ENCODE measurements at places on chromosomes 3 and 15.

GRCh38 chr3:20245781-20246180 lies 59.8 kb upstream of the SGO1 start:
- no peak for DNase-seq

DNA sequence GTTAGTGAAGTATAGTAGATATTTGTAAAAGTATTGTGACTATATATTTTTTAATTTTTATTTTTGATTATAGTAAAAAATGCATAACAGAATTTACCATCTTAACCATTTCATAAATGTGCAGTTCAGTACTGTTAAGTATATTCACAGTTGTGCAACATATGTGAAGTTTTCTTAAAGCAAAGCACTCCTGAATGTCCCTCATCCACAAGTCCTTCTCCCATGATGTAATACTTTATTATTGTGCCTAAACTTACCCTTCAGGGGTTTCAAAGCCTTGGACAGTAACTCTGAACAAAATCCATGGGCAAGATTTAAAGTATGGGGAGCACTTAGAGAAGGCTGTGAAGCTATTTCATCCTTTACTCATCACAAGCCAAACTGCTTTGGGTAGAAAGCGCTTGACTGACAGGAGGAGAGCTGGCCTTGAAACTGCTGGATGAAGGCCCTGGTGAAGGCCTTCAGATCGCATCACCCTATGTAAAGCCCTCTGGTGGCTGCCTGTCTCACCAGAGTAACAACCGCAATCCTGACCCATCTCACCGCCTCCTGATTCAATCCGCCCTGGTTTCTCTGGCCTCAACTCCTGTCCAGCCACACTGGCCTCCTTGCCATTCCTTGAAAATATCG lies 28.0 kb downstream of the LSM3 start:
- DNase-seq, result no peak

DNA sequence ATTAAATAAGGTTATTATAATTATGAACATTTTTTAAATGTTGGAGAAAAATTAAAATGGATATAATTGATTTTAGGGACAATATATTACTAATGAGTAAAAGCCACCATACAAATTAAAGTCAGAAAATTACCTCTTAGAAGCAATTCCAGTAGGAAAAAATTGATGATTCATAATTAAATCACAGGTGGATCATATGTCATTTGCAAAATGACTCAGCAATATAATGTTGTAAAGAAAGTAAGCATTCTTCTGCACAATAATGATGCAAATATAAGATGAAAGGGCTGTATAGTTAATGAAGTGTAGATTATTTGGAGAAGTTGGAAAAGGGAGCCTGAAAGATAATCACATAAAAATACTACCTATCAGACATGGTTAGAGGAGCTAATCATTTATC lies 25.8 kb downstream of the ZPLD1 start:
- DNase-seq, result no peak

- no peak for DNase-seq
Measured at GRCh38 chr15:44593042-44593736, 56.2 kb downstream of the EIF3J start.

GRCh38 chr15:68343579-68344225 lies 66.2 kb downstream of the FEM1B start:
- DNase-seq, result no peak

GRCh38 chr3:36097209-36097608 lies 283.1 kb upstream of the STAC start:
- no peak for DNase-seq

GRCh38 chr3:190319660-190320059 lies 2.6 kb downstream of the CLDN1 start:
- DNase-seq, result peak; percentile 62

DNA sequence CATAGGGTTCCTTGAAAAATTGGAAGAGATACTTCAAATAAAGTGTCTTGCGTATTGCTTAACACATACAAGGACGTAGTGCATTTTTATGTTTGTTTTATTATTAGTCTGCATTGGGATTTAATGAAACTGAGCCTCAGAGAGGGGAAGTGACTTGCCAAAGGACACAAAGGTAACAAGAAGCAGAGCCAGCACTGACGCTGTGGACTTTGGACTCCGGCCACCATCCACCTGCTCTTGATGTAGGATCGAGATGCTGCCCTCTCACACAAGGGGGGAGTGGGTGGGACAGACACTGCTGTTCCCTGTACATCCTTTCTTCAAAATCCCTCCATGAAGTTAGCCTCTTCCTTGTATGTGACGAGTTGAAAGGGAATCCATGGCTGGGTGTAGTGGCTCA lies 435.4 kb upstream of the RGMA start:
- no peak for DNase-seq

- no peak for DNase-seq
Measured at GRCh38 chr3:111863942-111864694, 5.1 kb downstream of the PHLDB2 start.

- DNase-seq, result no peak
Measured at GRCh38 chr15:36903922-36904556, 196.3 kb downstream of the MEIS2 start.

DNA sequence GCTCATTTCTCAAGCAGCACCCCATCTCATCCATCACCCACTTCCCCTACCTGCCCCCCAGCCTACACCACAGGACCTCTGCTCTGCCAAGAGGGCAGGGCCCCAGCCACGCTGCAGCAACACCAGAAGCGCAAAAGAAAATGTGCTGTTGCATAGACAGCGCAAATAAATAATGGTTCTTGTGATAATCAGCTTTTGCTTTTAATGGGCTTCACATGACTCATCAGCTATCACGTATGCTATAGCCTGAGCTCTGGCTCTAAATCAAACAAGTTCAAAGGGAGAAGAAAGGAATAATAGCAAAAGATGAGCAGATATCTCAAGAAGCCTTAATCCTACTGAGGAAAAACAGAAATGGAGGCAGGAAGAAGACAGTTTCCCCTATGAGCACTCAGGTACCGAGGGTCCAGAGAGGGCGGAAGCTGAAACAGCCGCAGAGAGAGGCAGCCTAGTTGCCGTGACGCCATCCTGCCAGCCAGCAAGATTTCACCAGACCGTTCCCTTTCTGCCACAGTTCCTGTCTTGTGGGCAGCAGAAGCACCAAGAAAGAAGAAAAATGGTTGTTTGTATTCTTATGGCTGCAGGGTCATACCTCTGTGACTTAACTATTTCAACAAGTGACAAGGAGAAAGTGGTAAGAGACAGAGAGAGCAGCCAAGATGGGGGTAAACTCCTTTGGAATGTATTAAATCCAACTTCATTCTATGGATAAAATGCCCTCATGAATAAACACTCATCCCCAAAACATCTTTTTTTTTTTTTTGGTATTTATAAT lies 22.0 kb downstream of the RAB27A start:
- peak; percentile 66 for DNase-seq

DNA sequence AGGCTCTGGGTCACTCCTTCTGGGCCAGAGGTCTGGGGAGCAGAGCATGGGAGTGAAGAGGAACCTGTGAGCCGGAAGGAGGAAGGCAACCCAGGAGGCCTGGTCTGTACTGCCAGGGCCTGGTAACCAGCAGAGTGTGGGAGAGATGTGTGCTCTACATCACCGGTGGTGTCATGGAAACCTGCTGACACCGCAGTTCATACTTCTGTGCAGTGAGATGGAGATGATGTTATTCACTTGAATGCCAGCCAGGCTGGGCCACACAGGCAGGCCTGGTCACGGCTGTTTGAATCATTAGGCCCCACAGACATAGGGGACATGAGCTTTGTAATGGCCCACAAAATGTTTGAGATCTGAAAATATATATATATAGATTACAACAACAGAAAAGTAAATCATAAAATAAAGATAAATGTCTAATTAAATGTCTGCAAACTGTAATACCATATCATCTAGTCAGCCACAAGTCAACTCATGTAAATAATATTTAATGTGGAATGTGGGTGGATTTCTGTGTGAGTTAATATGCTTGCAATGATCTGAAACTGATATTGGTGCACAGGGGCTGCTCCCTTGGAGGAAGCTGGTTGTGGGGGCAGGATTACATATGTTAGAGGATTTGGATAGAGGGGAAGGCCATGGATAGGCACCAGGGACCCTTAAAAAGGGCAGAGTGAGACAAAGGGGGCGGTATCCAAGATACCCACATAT lies 108.5 kb upstream of the PFN2 start:
- no peak for DNase-seq

- no peak for DNase-seq
Measured at GRCh38 chr3:69012100-69012799, 1.2 kb downstream of the EOGT start.

GRCh38 chr3:50008931-50009330 lies 69.0 kb downstream of the RBM6 start:
- DNase-seq, result no peak

DNA sequence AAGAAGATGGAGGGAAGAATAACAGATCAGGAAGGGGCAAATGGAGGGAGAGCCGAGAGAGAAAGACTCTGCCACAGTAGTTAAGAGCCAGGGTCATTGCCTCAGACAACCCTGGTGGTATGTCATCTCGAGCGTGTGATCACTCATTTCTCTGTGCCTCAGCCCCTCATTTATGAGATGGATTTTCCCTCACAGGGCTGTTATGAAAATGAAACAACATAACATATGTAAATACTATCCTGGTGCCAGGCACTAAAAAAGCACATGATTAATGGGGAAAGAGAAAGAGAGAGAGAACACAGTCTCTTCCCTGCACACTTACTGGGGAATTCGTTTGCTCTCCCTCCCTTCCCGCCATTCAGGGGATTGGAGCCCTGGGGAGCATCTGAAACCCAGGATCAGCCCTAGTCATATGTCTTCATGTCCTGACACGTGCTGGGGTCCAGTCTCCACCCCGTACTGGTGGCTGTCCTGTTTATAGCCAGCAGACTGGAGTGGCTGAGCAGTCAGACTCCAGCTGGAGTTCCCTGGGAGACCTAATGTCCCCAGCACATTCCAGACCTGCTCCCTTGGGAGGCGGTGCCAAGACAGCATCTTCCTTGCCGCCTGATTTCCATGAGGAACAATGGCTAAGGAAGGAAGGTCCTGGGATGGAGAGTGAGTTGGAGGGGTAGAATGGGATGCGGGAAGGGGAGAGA lies 14.7 kb upstream of the AMOTL2 start:
- no peak for DNase-seq

- DNase-seq, result no peak
Measured at GRCh38 chr15:76512971-76513370, 176.4 kb downstream of the ISL2 start.

DNA sequence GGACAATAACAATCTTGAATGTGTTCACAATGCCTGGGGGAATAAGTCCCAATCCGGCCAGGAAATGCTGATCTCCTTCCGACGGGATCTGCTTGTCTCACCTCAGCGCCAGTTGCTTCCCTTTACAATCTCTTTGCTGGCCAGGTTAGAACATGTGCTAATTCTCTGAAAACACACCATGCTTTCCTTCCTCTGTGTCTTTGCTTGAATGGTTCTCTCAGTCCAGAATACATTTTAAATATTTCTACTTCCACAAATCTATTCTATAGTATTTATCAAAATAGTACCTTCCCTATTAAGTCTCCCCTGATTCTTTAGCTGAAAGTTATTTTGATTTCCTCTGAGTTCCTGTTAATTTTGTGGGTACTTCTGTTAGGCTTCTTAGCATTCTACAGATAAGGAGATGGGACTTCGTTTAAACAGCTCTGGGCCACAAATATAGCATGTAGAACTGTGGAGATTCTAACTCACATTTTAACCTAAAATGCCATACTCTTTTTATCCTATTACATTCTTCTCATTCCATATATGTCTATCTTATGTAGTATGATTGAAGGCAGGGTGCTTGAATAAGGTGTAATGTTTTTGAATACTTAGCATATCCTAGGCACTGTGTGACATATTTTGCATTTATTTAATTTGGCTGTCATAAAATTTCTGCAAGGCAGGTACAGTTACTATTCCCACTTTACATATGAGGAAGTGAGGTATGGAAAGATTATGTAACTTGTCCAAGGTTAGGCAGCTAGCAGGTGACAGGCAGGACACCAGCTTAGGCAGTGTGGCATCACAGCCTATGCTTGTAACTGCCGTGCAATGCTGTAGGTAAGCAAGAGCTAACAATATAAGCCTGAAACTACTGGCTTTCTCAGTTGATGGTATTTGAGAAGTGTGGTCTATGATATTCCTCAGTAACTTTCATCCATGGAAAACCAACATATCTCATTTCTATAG lies 299.8 kb downstream of the LPP start:
- DNase-seq, result no peak

GRCh38 chr3:124178531-124178930 lies 186.6 kb upstream of the ROPN1 start:
- no peak for DNase-seq

DNA sequence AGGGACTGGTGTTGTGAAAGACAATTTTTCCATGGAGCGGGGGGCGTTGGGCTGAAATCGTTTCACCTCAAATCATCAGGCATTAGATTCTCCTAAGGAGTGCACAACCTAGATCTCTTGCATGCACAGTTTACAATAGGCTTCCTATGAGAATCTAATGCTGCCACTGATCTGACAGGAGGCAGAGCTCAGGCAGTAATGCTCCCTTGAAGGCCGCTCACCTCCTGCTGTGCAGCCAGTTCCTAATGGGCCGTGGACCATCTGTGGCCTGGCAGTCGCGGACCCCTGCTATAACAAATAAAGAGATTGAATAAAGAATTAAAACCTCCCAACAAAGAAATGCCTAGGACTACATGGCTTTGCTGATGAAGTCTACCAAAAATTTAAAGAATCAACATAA lies 25.3 kb upstream of the ANKRD28 start:
- no peak for DNase-seq

DNA sequence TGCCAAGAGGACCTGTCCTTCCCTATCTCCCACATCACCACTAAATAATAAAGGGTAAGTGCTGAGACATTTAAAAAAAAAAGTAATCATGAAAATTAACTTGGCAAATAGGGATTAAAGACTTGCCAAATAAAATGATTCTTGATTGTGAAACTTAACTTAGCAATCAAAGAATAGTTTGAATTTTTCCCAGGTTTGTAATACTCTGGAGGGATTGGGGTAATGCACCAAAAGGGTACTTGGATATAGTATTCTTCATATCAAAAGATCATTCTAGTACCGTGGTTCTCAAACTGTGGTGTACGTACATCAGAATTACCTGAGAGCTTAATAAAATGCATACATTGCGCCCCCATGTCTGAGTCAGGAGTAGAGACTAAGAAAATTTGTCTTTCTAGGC lies 28.5 kb downstream of the CALML4 start:
- DNase-seq, result no peak

DNA sequence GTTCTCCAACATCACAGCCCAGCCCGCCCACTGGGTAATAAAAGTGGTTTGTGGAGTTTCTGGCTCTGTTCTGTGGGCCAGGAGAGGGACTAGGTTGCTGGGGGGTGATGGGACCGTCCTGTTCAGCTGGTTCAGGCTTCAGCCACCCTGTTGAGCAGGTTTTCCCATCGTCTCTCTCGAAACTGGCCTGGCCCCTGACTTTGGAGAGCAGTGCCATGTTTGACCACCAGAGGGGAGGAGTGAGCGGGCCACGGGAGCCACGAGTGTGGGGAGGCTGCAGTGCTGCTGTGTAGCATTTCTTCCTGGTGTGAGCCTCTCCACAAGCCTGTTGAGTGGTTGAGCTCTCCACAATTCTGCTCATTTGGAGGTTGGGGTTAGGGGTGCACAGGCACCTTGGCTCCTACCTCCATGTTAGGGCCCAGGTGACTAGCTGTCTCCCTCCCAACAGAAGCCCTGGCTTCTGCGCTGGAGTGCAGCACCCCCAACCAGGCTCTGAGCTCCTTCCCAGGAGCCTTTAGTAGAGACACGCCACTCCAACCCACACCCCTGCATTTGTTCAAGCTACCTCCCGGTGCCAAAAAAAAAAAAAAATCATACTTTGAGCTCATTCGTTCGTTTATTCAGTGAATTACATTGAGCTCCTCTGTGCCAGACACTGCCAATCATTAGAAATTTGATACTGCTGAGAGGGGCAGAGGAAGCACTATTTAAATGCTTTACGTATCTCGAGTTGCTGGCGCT lies 13.9 kb downstream of the SPINT1 start:
- DNase-seq, result peak; percentile 83

All from activated naive CD4-positive, alpha-beta T cell treated with Interleukin-2 at 50 U/mL for 16 hours (primary cell).